ENCODE measurements at places on chromosomes 1 and 21.

DNA sequence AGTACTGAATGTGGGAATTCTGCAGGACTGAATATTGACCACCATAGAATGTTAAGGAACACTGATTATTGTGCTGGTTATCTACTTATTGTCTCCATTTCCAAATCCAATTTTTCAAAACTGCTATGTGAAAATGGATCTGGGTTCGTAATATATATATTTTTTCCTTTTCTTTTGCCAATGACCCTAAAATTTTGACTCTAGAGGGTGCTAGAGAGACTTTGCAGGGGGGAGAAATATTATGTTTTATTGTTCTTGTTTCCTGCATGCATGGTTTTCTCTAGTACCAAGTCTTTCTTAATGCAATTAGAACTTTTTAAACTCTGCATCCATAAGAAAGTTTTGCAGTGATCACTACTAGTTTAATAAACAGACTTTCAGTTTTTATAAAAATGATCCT is 1256.9 kb downstream of the BRINP3 start:
- no peak for DNase-seq

DNA sequence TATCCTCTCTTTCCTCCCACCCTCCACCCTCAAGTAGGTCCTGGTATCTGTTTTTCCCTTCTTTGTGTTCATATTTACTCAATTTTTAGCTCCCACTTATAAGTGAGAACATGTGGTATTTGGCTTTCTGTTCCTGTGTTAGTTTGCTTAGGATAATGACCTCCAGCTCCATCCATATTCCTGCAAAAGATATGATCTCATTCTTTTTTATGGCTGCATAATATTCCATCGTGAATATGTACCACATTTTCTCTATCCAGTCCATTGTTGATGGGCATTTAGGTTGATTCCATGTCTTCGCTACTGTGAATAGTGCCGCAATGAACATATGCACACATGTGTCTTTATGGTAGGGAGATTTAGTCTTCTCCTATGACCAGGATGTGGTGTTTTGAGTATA is 14.5 kb downstream of the OLIG2 start:
- no peak for DNase-seq

GRCh38 chr1:64936956-64937355 is 29.4 kb downstream of the JAK1 start:
- DNase-seq = no peak

GRCh38 chr1:109995536-109995935 is 11.0 kb downstream of the AHCYL1 start:
- no peak for DNase-seq

DNA sequence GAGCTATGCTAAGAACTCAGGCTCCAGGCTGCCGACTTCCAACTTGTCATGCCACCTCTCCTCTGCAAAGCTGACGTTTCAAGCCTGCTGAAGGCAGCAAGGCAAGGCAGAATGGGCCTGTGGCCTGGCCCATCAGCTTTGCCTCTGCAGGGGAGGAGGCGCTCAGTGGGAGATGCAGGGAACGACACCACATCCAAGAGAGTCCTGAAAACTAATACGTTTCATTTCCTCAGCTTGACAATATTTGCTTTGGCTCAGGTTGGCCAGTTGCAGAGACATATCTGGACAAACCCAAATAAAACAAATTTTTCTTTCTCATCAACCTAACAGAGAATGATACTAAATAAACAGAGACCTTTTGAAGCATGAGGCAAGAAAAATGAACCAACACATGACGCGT is 35.3 kb downstream of the BEND5 start:
- no peak for DNase-seq

GRCh38 chr1:168861421-168862004 is 132.5 kb upstream of the DPT start:
- no peak for DNase-seq

GRCh38 chr1:246769306-246769705 is 45.1 kb downstream of the SCCPDH start:
- peak; percentile 78 for DNase-seq

GRCh38 chr1:109197158-109198042 is 16.3 kb upstream of the SARS1 start:
- DNase-seq = peak; percentile 100

- DNase-seq = peak; percentile 43
These were observed 6.4 kb upstream of the EPHA2 start for GRCh38 chr1:16162163-16162822.

- no peak for DNase-seq
These were observed 5.6 kb downstream of the NCDN start for GRCh38 chr1:35563166-35563565.

GRCh38 chr1:19533626-19534025 is 48.3 kb upstream of the CAPZB start:
- DNase-seq = no peak

- no peak for DNase-seq
These were observed 7.4 kb upstream of the RGS13 start for GRCh38 chr1:192628396-192629057.

GRCh38 chr1:203323587-203323986 is 18.3 kb downstream of the BTG2 start:
- no peak for DNase-seq

DNA sequence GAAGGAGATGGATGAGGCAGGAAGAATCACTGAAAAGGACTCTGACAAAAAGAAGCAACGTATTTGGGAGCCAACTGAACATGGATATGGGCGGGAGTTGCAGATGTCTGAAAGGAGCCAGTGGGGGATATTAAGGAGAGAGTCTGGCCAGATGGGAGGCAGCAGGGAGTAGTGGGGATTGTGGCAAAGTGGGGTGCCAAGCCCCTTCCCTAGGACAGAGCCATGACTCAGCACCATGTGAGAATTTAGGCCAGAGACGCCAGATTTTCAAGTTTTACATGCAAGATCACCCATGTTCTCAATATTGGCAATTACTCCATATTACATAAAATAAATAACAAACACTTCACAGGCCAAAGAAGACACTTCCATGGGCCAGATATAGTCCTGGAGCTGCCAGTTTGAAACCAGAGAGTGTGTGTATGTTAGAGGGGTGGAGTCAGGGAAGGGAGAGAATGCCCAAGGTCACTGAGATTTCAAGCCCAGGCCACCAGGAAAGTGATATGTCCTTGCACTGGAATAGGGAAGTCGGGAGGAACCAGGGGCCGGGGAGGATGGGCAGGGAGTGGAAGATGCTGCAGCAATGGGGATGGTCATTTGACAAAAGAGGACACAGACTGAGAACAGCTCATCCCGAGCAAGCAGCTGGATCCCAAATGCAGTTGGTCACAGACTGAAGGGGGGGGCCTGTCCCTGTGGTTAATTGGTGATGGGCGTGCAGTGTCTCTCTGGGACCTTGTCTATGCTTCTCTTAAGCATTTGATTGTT is 23.5 kb downstream of the TMEM51 start:
- DNase-seq = no peak

- peak; percentile 44 for DNase-seq
These were observed 519.7 kb downstream of the KCNT2 start for GRCh38 chr1:196088541-196088940.

- no peak for DNase-seq
These were observed 986 bp downstream of the TCEANC2 start for GRCh38 chr1:54054438-54054749.

DNA sequence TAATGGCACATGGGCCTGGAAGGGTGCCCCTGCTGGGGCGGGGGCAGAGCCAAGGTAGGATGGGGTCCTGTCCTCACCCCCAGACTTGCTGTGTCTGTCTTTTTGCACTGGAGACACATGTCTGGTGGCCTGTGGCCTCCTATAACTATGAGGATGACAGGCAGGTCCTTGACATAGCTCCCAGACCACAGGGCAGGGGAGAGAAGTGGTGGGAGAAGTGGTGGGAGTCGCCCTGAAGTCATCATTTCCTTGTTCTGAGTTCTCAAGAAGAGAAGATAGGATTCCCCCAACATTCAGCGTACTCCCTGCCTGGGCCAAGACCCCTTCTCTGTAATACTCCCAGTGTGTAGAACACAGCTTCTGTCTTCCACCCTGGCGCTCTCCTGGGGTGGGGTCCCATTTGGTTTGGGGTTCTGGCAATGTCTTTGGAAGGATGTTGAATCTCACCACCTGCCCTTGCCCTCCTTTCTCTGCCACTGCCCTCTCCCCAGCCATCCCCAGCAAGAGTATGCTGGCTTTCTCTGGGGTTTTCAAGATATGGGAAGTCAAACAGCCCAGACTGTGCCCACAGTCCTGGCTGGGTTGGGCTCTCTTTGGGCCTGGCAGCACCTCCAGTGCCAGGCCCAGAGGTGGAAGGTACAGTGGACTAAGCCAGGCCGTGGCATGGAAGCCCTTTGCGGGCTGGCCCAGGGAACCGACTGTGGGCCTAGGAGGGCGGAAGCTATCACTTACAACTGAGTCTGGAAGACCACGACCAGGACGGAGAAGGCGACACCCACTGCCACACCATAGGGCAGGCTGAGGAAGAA is 19.4 kb downstream of the SLC26A9 start:
- no peak for DNase-seq

DNA sequence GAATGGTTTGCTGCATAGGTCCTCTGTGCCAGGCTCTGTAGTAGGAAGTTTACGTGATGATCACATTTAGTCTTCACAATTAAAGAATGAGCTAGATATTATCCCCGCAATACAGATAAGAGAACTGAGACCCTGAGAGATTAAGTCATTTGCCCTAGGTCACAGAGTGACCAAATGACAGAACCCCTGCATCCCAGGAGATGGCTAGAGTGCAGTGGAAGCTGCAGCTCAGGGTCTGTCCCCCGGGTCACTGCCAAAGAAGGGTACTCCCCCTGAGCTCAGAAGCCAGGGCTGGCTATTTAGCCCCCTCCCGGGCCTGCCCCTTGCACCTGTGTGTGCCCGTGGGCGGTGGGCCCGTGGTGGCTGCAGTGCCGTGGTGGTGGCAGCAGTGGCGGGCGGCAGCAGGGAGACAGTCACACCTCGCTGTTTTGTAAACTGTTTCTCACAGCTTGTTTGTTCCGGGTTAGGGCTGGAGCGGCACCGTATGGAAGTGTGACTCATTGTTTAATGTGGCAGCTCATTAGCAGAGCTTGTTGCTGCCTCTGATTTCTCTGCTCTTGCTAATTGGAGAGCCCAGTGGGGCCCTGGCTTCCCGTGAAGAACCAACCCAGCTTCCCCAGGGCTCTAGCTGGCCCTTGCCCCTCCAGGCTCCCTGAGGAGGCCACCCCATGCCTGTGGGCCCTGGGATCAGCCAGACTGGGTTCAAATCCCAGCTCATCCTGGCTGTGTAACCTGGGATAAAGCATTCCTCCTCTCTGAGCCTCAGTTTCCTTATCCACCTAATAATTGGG is 19.3 kb upstream of the FOXO6 start:
- no peak for DNase-seq

DNA sequence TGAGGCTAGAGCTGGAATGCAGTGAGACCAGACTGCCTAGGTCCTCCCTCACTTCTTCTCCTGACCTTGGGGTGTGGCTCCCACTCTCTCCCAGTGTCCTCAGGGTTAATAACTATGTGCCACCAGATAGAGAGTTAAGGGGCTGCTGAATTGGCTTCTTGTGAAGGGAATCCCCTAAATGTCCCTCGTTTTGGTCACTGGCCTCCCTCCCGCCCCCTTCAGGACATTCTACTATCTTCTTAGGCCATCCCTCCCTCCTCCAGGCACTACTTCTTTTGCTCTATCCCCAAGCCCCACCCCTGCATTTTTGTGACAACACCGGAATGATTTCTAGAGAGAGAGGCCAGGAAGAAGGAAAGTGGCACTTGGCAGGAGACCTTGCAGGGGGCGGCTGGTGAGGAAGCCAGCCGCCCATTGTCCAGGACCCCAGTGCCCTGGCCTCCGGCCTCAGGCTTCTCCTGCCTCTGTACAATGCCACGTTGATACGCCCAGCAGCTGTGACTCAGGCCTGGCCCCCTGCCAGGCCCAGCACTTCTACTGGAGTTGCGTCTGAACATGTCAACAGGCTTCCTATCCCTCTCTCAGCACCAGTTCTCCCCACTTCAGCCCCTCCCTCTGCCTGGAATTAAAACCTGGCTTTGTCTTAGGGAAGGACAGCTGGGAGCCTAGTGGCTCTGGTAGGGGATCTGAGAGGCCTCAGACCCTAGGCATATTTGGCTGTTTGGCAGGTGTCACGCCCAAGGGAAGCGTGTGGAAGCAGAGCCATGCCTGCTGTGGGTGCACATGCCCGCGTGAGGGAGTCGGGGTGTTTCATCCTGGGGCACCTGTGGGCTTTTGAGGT is 9.1 kb downstream of the LMNA start:
- DNase-seq = peak; percentile 98

DNA sequence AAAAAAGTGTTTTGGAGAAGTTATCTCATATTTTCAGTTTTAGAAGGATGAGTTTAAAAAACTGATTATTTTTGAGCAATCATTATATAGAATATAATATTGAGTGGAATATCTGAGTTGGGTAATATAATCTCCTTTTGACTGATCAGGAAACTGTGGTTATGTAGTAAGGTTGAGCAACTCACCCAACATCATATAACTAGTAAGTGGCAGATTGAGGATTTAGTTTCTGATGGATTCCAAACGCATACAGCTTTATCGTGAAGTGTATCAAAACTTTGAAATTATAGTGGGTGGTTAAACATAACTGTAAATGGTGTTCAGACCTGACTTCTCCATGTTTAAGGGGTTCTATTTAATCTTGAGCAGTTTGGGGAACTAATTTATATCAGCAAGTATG is 98.6 kb downstream of the OLFM3 start:
- DNase-seq = no peak

DNA sequence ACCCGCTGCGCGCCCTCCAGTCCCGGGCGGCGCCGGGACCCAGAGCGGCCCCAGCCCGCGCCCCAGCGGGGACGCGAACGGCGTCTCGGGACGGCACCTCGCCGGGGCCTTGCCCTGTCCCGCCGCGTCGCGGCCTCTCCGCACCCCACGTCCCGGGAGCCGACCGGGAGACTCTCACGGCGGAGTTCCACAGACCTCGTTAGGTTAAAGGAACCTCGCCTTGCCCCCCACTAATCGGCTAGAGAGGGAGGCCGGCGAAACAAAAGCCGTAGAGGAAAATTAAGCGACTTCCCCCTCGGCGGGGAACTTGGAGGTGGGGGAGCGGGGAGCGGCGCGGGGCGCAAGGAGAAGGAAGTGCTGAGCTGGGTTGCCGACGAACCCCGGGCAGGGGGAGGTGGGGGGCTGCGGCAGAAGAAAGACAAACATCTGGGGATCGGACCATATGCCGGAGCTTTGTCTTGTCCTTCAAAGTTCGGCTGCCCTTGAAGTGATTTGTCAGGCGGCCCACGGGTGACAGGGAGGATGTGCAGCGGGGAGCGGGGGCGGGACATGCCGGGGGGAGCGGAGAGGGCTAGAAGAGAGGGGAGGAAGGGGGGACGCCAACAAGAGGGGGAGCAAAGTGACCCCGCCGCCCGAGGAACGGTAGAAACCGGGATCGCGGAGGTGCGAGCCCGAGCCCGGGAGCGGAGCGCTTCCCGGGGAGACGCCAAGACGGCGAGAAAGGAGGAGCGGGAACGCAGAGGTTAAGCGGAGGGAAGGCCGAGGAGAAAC is 120.0 kb upstream of the RRP15 start:
- peak; percentile 13 for DNase-seq

DNA sequence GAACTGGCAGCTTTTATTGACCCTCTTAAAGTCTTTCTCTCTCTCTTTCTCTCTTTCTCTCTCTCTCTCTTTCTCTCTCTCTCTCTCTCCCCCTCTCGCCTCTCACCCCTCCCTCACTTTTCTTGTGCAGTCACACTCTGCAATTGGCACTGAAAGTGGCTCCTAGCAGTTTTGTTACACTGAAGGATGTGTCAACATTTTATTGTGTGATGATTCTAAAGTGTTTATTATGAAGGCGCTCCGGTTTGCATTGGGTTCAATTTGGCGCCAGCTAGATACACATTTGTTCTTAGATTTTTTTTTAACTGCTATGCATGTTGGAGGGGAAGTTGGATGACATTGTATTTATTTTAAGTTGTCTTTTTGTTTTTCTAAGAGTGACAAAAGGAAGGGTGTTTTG is 64.0 kb upstream of the CHRM3 start:
- no peak for DNase-seq

All from fibroblast of skin of right biceps (primary cell).